Activated naive CD4-positive, alpha-beta T cell treated with anti-CD3 and anti-CD28 coated beads for 36 hours (primary cell): ENCODE measurements at places on chromosomes 3 and 15. TPM values are rescaled to one million over a fixed set of nuclear protein-coding genes. Genes with fewer than 3 reads are reported as not detected.

The SHQ1 gene
- 20.5 TPM for total RNA-seq

The TRMT10C gene
- 24.4 TPM for total RNA-seq

The TTC21A gene
- total RNA-seq, result 1.6 TPM

The SLC38A3 gene
- total RNA-seq, result not detected

The BFSP2 gene
- total RNA-seq, result not detected

The TWF2 gene
- 89.1 TPM for total RNA-seq

The TICRR gene
- total RNA-seq, result 21.0 TPM

The SCAANT1 gene
- not detected for total RNA-seq

The ATP13A4 gene
- 2.4 TPM for total RNA-seq

The RETNLB gene
- not detected for total RNA-seq

The CPNE9 gene
- not detected for total RNA-seq

The NT5DC2 gene
- total RNA-seq, result 20.8 TPM

The CPLX3 gene
- total RNA-seq, result not detected

The EIF4G1 gene
- 345 TPM for total RNA-seq

The ANKDD1A gene
- total RNA-seq, result 2.3 TPM

The MYL3 gene
- total RNA-seq, result not detected

The TRIM42 gene
- not detected for total RNA-seq

The KLHL6 gene
- total RNA-seq, result 82.4 TPM

The ACSBG1 gene
- total RNA-seq, result not detected

The PPP1R14D gene
- total RNA-seq, result not detected

The DLL4 gene
- total RNA-seq, result 0.14 TPM

The IGDCC3 gene
- not detected for total RNA-seq

The MYLK gene
- total RNA-seq, result not detected

The SH2D7 gene
- not detected for total RNA-seq

The PARP14 gene
- total RNA-seq, result 35.4 TPM

The PLCH1 gene
- 0.21 TPM for total RNA-seq

The LIPC gene
- total RNA-seq, result 0.14 TPM

The SAMD7 gene
- not detected for total RNA-seq

The MME gene
- not detected for total RNA-seq

The LARP6 gene
- total RNA-seq, result not detected

The PARP15 gene
- total RNA-seq, result 5.1 TPM

The NECTIN3 gene
- total RNA-seq, result 3.5 TPM

The PLSCR1 gene
- 64.3 TPM for total RNA-seq

The CCR8 gene
- total RNA-seq, result not detected

The PTX3 gene
- total RNA-seq, result not detected
